ENCODE measurements at places on chromosomes 5 and 9. TPM values are rescaled to one million over a fixed set of nuclear protein-coding genes. Genes with fewer than 3 reads are reported as not detected.

CHD1 gene
- 65.2 TPM for total RNA-seq

CER1 gene
- total RNA-seq: not detected

- H3K36me3 ChIP-seq: no peaks in the 10 kb centered on the region
- H3K4me3 ChIP-seq: no peak overlapping the region
- no peak for DNase-seq
- H3K27me3 ChIP-seq: no peaks in the 10 kb centered on the region
Observed at GRCh38 chr5:137054335-137054734, 444.8 kb downstream of the SPOCK1 start.

DNA sequence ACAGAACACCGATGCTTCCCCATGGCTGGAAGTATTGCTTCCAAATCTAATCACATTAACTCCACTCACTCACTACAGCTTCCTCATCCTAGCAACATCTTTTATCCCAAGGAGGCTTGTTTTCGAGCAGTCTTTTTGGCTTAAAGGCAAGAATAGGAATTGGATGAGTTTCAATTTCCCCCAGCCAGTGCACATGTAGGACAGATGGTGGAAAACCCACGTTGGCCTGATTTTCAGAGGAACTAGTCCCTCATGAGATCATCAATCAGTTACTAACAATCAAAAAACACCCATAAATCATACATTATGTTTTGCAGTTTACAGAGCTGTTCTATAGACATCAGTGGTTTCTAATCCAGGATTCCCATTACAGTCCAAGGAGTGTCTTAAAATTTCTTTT is 48.5 kb upstream of the AGXT2 start:
- H3K4me1 ChIP-seq: no peaks in the 10 kb centered on the region
- H3K4me3 ChIP-seq: no peak overlapping the region
- H3K36me3 ChIP-seq: no peaks in the 10 kb centered on the region
- DNase-seq: no peak
- peaks cover 4% of the 10 kb centered on the region for H3K27me3 ChIP-seq

- H3K4me3 ChIP-seq: no peak overlapping the region
- no peak for DNase-seq
- H3K27ac ChIP-seq: no peak overlapping the region
- H3K27me3 ChIP-seq: peaks cover 29% of the 10 kb centered on the region
Observed at GRCh38 chr9:14989811-14990210, 79.6 kb upstream of the FREM1 start.

CD74 gene
- 5,628 TPM for total RNA-seq

DNA sequence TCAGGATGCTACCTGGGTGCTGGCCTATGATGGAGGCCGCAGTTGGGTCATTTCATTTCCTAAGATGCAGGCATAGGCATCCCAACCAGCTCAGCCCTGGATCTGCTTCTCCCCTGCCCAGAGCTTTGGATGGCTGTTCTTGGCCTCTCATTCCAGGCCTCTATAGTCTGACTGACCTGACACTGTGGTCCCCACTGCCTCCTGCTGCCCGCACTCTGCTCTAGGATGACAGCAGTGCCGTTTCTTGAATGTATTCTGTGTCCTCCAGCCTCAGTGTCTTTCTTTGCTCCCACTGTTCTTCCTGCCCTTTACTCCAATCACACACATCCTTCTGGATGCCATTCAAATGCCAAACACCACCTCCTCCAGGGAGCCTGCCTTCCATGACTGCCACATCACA is 235.7 kb downstream of the HSPA4 start:
- no peak for DNase-seq
- H3K27me3 ChIP-seq: no peaks in the 10 kb centered on the region
- no peak overlapping the region for H3K4me3 ChIP-seq
- no peaks in the 10 kb centered on the region for H3K36me3 ChIP-seq

SLC45A2 gene
- total RNA-seq: not detected

- no peak overlapping the region for H3K27ac ChIP-seq
- H3K4me3 ChIP-seq: no peak overlapping the region
- no peaks in the 10 kb centered on the region for H3K36me3 ChIP-seq
- DNase-seq: no peak
- H3K4me1 ChIP-seq: no peaks in the 10 kb centered on the region
Observed at GRCh38 chr5:164951570-164951969, 1446.2 kb downstream of the MAT2B start.

MARCHF11 gene
- not detected for total RNA-seq

- H3K4me1 ChIP-seq: no peaks in the 10 kb centered on the region
- H3K36me3 ChIP-seq: no peaks in the 10 kb centered on the region
- H3K27ac ChIP-seq: no peak overlapping the region
- H3K27me3 ChIP-seq: peaks cover 21% of the 10 kb centered on the region
- DNase-seq: no peak
Observed at GRCh38 chr9:91026266-91026665, 224.6 kb downstream of the SYK start.

- peak overlapping the region; percentile 11 for H3K4me3 ChIP-seq
- H3K4me1 ChIP-seq: peaks cover 7% of the 10 kb centered on the region
- no peak for DNase-seq
Observed at GRCh38 chr9:86097510-86098224, 1.7 kb downstream of the GOLM1 start.

DNA sequence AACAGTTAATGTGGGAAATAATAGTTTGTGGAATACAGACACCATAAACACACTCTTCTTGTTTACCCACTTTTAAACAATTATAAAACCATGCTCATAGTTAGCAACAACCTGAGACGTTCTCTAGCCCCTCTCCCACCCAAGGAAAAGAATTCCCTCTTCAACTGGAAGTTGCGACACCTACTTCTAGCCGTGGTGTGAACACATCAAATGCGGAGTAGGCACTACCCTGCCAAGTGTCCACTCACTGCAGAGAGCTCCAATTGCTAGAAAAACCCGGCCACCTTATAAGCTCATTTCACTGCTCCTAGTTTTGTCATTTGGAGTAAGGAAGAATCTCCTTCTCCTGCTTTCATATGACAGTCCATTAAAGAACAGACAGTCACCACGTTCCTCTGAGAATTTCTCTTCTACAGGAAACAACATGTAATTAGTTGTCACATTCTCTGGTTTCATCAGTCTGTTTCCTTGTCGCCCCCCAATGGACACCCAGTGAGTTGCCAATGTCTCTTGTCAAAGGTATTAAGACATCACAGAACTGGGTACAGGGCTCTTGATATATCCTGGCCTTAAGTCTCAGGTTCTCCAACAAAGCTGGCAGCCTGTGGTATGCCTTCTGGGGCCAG is 47.3 kb downstream of the PRLR start:
- no peak overlapping the region for H3K27ac ChIP-seq
- no peaks in the 10 kb centered on the region for H3K4me1 ChIP-seq
- no peak overlapping the region for H3K4me3 ChIP-seq
- H3K36me3 ChIP-seq: no peaks in the 10 kb centered on the region

WNT8A gene
- total RNA-seq: not detected

- H3K27ac ChIP-seq: no peak overlapping the region
- DNase-seq: peak; percentile 25
- H3K4me1 ChIP-seq: peaks cover 4% of the 10 kb centered on the region
- peak overlapping the region; percentile 57 for H3K4me3 ChIP-seq
- peaks cover 7% of the 10 kb centered on the region for H3K27me3 ChIP-seq
Observed at GRCh38 chr9:133199648-133200321, 9.3 kb downstream of the OBP2B start.

- DNase-seq: no peak
- peaks cover 32% of the 10 kb centered on the region for H3K36me3 ChIP-seq
- no peaks in the 10 kb centered on the region for H3K4me1 ChIP-seq
- H3K27ac ChIP-seq: no peak overlapping the region
- no peak overlapping the region for H3K4me3 ChIP-seq
Observed at GRCh38 chr9:68817079-68817875, 112.2 kb downstream of the PIP5K1B start.

Measured in activated B cell treated with CpG ODN at 0.5 μM for 24 hours (primary cell).